M059J (cell line): ENCODE measurements at places on chromosomes 11 and 22. TPM values are rescaled to one million over a fixed set of nuclear protein-coding genes. Genes with fewer than 3 reads are reported as not detected.
A peak's percentile ranks its signal among the peaks of the same experiment; 100 is the strongest.

DNA sequence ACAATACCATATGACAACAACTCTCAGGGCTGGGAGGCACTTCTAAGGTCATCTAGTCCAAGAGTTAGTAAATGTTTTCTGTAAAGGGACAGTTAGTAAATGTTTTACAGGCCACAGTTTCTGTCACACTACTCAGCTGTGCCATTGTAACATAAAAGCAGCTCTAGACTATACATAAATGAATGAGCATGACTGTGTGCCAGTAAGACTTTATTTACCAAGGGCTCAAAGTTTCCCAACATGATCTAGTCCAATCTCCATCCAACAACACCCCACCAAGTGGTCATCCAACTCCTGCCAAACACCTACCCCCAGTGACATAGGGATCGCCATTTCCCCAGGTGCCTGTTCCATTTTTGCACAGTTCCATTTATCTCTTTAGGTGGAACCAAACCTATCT is 12.1 kb downstream of the SERGEF start:
- DNase-seq: no peak

- DNase-seq: no peak
These were observed 5.6 kb downstream of the SMC1B start for GRCh38 chr22:45407793-45408192.

The NCAM1 gene
- not detected in 2 replicates for total RNA-seq

DNA sequence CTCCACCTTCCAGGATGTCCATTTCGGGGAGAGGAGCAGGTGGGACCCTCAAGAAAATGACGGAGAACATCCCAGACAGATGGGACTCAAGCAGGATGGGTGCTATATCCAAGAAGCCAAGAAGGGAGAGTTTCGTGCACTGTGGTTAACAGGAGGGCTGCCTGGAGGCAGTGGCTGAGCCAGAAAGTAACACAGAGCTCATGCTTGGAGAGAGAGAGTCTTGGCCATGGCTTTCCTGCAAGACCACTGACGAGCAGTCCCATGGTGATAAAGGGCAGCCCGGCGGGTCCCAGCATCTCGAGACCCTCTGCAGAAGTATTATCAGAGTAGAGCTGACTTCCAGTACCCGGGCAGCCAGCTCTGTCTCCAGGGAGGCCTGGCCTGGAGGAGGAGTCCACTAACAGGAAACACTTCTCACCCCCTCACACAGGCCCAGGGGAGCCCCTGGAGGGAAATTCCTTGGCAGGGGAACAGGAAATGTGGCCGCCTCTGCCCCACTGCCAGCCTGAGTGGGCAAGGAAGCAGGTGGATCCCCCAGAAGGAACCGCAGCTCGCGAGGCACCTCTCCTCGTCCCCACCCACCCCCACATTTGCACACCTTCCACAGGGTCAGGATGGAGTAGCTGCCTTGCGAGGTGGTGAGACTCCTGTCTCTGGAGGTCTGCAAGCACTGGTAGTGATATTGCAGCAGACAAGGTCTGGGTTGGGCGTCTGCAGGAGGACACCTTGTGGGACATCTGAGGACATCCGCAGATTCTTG is 32.2 kb downstream of the CYTH4 start:
- peak; percentile 45 for DNase-seq

- peak; percentile 15 for DNase-seq
These were observed 1.1 kb downstream of the HMGXB4 start for GRCh38 chr22:35258191-35258988.

GRCh38 chr11:5967708-5968107 is 586 bp downstream of the OR56A5 start:
- DNase-seq: no peak

- DNase-seq: no peak
These were observed 236.4 kb downstream of the BUD13 start for GRCh38 chr11:116536416-116536815.

The FAM180B gene
- not detected in 2 replicates for total RNA-seq
